ENCODE measurements at places on chromosomes 12 and 14. TPM values are rescaled to one million over a fixed set of nuclear protein-coding genes. Genes with fewer than 3 reads are reported as not detected.
A peak's percentile ranks its signal among the peaks of the same experiment; 100 is the strongest.

The HOXC6 gene
- 5.4 TPM for polyA plus RNA-seq

DNA sequence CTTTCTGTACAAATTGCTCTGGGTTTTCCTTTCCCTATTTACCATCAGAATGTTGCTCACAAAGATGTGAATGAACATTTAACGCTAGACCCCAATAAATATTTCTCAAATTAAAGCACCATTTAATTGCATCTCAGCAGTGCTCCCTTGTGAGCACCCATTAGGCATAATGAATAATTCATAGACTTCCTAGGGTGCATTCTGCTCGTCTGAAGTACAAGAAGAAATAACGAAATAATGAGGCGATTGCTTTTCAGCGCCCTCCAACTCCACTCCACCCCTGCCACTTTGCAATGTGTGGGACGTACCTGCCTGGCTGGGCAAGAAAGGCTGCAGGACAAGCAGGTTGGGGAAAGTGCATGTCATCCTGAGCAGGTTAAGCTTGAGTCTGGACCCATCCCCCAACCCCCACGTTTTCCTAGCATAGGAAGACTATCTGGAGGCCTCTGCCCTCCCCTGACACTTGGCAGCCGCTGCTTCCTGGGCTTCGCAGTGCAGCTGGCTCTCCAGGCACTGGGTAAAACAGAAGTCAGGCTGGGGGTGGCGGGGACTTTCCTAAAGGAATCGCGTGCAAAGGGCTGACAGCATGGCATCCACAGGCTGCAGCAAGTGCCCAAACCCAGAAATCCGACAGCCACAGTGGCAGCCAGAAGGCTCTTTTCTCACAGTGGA lies 253.7 kb downstream of the DUSP6 start:
- DNase-seq = peak; percentile 33

GRCh38 chr12:29744365-29744764 lies 39.4 kb downstream of the TMTC1 start:
- DNase-seq = no peak

The WSCD2 gene
- polyA plus RNA-seq = 0.94 TPM

- DNase-seq = no peak
Measured at GRCh38 chr14:22962061-22962676, 5.3 kb upstream of the HAUS4 start.

DNA sequence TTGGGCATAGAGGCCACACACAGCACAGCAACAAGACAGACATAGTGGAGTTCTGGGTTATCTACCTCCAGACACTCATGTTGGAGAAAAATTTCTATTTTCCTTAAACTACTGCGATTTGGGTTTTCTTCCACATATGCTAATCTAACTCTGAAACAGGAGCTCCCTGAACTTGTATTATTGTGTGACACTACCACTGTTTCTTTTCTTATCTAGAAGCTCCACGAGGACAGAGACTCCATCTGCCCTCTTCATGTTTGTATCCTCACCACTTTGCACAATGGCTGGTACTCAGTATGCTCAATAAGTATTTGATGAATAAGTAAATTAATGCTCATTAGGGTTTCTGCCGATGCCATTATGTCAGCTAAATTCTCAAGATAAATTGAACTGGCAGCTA lies 218.6 kb downstream of the PAX9 start:
- DNase-seq = no peak

DNA sequence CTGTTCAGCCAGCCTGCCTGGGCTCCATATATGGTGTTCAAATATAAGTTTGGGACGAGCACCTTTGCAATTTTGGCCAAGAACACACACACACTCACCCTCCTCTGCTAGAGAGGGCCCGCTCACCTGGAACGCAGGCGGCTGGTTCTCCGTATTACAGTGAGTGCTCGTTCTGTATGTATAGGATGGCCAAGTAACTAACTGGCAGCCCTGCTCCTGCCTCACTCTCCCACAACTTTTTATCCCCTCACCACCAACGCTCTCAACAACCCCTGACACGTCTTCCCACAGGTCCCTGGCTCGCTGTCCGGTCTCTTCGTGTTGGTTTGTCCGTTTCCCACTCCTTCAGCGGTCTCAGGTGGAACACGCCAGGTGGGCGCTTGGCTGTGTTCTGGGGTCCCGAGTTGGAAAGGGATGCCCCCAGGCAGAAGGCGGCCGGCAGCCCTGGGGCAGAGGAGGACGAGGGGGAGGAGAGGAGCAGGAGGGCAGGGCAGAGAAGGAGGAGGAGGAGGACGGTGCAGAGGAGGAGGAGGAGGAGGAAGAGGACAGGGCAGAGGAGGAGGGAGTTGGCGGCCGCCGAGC lies 398 bp upstream of the MSRB3 start:
- peak; percentile 17 for DNase-seq

DNA sequence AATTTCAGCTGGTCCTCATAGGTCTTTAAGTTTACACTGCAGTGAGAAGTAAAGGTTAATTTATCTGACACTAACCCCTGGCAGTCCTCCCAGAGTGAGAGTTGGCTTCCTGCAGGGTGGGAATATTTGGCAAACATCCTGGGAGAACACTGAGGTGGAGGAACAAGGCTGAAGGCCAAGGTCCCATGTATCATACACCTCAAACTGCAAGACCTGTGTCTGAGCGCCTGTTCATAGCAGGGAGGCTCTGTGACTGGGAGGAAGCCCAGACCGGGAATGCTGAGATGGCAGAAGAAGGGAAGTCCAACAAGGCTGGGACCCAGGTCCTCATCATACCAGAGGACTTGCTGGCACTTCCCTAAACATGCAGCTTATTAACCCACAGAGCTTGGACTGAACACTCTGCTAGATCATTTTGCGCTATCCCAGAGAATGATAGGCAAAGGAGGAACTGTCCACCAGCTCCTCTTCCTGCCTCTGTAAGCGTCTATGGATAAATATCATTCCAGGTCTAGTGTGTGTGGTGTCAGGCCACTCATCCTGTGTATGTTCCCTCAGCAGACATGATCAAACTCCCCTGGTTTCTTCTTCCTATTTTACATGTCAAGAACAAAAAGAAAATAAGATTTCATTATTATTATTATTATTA lies 199.6 kb upstream of the CNOT2 start:
- no peak for DNase-seq

The TRAFD1 gene
- 77.3 TPM for polyA plus RNA-seq

DNA sequence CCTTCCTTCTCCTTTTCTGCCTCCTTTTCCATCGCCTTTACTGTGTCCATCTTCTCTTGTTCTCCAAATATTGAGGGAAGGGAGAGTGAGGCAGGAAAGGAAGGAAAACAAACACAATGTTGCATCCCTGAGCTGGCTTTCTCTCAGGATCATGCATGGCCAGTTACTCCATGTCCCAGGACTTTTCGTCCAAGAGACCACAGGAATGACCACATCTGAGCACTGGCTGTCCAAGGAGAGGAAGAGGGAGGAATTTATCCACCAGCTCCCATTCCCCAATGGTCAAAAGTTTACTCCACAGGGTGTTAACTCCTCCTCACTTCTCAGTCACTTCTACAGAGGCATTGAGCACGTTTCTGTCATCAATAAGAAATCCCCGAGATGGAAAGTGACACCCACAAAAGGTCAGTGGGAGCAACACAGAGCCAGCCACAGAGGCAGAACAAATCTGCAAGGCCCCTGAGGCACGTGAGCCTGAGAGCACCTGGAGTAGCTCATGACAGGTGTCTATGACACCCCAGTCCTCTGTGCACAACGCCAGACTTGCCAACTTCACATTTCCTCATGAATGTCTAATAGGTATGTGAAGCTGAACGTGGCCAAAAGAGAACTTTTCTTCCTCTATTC lies 177.3 kb upstream of the NUDT4 start:
- DNase-seq = peak; percentile 21

DNA sequence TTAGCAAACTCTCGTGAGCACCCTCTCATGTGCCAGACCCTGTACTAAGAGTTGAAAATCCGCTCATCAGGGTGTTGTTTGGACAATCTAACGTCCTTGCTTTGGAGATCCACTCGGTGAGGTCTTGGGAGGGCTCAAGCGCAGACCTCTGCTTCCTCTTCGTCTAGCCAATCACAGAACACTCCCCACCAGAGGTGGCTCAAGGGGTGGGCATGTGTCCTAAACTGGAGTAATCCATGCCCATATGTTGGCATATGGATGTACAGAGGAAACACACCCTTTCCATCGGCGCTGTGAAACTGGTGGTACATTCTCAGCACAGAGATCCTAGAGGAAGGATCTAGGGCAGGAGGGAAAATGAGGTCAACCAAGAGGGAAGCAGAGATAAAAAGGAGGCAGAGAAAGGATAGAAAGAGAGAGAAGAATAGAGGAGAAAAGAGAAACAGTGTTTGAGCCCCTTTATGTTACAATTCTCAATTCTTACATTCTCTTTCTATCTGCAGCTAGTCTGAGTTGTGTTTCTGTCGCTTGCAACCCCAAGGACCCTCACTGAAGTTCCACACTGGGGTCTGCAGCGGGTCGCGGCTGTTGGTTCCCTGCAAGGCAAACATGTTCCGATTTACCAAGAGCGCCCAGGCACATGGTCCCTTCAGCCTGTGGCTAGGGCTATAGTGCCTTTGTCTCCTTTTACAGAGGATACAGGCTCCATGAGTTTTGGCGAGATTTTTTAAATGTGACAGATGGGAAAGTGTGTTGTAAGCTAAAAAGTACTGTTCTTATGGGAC lies 40.5 kb downstream of the DLK1 start:
- no peak for DNase-seq

GRCh38 chr14:65850429-65851135 lies 438.1 kb downstream of the FUT8 start:
- DNase-seq = no peak

The TSPAN19 gene
- polyA plus RNA-seq = 7.5 TPM

The DHRS2 gene
- 4.1 TPM for polyA plus RNA-seq

DNA sequence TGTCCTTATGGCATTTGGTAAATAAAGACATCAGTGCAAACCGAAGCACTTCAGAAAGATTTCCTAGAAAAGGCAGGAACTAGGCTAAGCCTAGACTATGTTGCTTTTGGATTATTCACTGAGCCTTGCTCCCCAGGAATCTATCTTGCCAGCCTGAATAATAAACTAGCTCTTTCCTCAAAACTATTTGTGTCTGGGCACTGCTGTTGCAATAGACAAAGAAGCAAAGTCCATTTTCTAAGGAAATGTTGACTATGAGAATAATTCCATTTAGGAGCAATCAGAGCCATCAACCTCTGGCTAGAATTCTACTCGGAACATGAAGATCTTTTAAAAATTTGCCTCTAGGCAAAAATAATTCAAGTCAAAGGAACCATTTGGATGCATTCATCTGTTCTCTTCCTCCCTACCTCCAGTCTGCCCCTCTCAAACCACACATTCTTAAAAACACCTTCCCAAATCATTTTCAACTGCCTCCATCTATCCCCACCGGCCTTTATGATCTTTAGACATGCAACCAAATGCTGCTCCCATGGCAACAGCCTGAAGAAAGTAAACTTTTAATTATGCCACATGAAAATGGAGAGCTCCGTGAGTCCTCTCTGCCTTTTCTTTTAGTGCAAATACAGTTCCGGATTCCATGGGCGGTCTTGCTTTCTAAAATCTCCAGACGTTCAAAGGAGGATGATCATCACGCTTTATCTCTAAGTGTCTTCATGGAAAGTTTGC lies 61.5 kb upstream of the FZD10 start:
- DNase-seq = no peak
